ENCODE measurements at places on chromosomes 16 and 17. TPM values are rescaled to one million over a fixed set of nuclear protein-coding genes. Genes with fewer than 3 reads are reported as not detected.

NAGS gene
- 1.3 TPM for total RNA-seq

GAS2L2 gene
- total RNA-seq = not detected

RAB40B gene
- 17.2 TPM for total RNA-seq

DHX38 gene
- total RNA-seq = 55.7 TPM

FOXN1 gene
- not detected for total RNA-seq

NPIPA5 gene
- 14.4 TPM for total RNA-seq

HOXB5 gene
- 1.4 TPM for total RNA-seq

PRR35 gene
- total RNA-seq = not detected

ST3GAL2 gene
- 35.6 TPM for total RNA-seq

TBC1D3G gene
- total RNA-seq = not detected

PIEZO1 gene
- total RNA-seq = 105 TPM

TMEM132E gene
- not detected for total RNA-seq

IRX5 gene
- not detected for total RNA-seq

TNFRSF13B gene
- total RNA-seq = 0.81 TPM
